ENCODE measurements at places on chromosomes 4 and X.
A peak's percentile ranks its signal among the peaks of the same experiment; 100 is the strongest.

DNA sequence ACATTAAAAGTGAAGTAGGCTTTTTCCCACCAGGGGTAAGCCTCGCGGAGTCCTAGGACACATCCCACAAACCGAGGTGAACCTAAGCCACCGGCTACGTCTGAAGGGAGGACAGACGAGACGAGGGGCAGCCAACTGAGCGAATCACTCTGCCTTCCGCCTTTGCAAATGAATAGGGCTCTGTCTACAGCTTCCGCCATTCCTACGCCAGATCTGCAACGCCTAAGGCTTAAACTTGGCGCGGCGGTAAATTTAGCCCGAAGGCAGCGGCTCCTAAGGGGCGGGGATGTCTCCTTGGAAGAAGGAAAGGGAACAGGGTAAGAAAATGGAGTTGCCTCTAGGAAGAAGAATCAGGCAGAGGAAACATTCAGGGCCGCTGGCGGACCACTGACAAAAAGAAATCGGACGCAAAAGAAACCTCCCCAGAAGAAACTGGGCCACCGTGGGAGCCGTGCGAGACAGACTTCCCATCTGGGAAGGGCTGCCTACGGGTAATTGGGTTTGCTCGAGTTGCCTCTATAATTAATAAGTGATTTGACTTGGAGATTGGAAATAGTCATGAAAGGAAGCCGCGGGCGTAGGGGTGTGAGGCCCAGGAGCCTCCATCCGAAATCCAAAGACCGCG is 90.5 kb downstream of the BCOR start:
- H3K4me3 ChIP-seq = peak overlapping the region; percentile 4
- peaks cover 25% of the 10 kb centered on the region for H3K4me1 ChIP-seq
- H3K36me3 ChIP-seq = no peaks in the 10 kb centered on the region
- H3K27ac ChIP-seq = no peak overlapping the region

- no peaks in the 10 kb centered on the region for H3K4me1 ChIP-seq
- no peaks in the 10 kb centered on the region for H3K27me3 ChIP-seq
- H3K27ac ChIP-seq = no peak overlapping the region
- H3K36me3 ChIP-seq = no peaks in the 10 kb centered on the region
- DNase-seq = no peak
Measured at GRCh38 chr4:26542991-26543390, 40.9 kb upstream of the TBC1D19 start.

DNA sequence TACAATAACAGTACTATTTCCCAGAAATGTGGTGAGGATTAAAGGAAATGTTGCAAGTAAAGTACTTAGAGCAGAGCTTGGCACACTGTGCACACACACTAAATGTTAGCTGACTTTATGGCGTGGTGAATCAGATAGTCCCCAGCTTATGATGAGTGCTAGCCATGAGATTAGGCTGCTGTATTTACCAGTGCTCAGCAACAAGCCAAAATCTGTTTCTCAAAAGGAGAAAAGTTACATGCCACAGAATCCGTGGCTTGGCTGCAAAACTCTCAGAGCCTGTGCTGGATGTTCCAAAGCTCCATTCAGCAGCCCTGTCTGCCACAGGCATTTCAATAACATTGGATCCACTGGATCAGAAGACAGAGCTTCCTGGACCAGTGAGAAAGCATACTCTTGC is 12.8 kb upstream of the STBD1 start:
- no peaks in the 10 kb centered on the region for H3K27me3 ChIP-seq

DNA sequence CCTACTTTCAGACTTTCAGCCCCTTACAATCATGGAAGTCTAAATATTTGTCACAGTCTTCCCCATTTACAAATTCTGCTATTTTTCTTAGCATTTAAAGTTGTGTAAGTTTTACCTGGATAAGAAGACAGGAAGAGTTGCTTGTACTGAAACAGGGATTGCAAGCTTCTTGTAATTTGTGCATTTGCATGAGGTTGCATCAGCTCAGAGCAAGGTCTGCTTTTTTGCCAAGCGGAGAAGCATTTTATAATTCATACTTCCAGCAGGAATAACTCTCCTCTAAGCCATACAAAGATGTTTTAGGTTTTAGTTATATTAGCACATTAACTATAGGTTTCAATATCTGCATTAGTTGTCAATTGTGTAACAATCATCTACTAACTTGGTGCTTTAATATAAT is 922.0 kb upstream of the PABPC4L start:
- DNase-seq = no peak
- no peak overlapping the region for H3K4me3 ChIP-seq
- no peaks in the 10 kb centered on the region for H3K27me3 ChIP-seq
- peak overlapping the region; percentile 22 for H3K27ac ChIP-seq

DNA sequence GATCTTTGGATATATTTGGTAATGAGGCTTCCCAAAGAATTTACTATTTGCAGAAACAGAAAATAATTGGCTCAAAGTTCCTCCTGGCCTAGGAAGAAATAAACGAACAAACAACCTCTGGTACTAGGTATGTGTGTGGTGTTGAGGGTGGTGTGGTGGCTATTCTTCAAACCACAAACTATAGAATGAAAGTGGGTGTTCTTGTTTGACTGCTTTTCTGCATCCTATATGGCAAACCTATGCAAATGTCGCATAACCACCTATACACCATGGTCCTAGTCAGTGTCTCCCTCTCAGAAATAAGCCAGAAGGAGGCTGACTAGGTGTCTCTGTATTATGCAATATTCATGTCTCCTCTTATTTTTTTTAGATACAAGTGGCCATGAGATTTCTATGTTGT is 106.6 kb upstream of the PCDH18 start:
- H3K27ac ChIP-seq = no peak overlapping the region
- no peaks in the 10 kb centered on the region for H3K36me3 ChIP-seq
- no peak for DNase-seq

GRCh38 chr4:125389713-125390112 is 75.0 kb downstream of the FAT4 start:
- no peaks in the 10 kb centered on the region for H3K36me3 ChIP-seq
- H3K4me3 ChIP-seq = no peak overlapping the region
- no peak overlapping the region for H3K27ac ChIP-seq
- no peaks in the 10 kb centered on the region for H3K27me3 ChIP-seq
- DNase-seq = no peak

DNA sequence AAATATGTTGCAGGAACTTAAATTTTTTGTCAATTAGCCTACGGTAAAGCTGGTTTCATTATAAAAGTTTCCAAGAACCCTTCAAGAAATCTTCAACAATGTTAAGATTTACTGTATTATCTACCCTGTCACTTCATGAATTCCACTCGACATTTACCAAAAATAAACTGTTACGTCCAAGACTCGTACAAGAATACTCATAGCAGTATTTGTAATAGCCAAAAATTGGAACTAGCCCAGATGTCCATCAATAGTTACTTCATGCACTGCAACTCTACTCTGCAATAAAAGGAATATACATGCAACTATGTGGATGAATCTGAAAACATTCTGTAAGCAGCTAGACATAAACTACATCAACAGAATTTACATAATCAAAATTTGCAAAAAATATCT is 13.4 kb downstream of the RBMX start:
- no peak overlapping the region for H3K27ac ChIP-seq
- no peaks in the 10 kb centered on the region for H3K27me3 ChIP-seq
- no peak overlapping the region for H3K4me3 ChIP-seq
- no peak for DNase-seq
- peaks cover 4% of the 10 kb centered on the region for H3K4me1 ChIP-seq

- no peak overlapping the region for H3K4me3 ChIP-seq
- peak overlapping the region; percentile 91 for H3K27ac ChIP-seq
- no peak for DNase-seq
- H3K27me3 ChIP-seq = no peaks in the 10 kb centered on the region
- H3K4me1 ChIP-seq = peaks cover 34% of the 10 kb centered on the region
Measured at GRCh38 chrX:55149242-55149641, 60.4 kb downstream of the PAGE2 start.

DNA sequence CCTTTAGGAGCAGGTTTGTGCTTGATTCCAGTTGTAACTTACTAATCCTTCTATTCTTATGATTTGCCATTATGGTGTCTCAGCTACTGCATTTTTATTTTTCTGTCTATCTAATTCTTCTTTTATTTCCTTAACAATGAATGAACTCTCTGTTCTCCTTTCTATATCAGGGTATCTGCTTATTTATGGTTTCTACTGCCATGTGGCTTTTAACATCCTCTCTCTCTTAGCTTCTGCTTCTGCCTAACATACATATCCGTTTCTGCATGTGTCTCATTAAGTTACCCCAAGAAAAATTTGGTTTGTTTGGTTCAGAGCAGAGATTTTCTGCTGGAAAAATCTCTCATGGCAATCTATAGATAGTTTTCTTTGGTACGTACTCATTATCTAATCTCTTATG is 614.4 kb downstream of the RPA4 start:
- DNase-seq = no peak
- peaks cover 4% of the 10 kb centered on the region for H3K36me3 ChIP-seq
- no peak overlapping the region for H3K27ac ChIP-seq
- peaks cover 5% of the 10 kb centered on the region for H3K4me1 ChIP-seq
- no peak overlapping the region for H3K4me3 ChIP-seq

DNA sequence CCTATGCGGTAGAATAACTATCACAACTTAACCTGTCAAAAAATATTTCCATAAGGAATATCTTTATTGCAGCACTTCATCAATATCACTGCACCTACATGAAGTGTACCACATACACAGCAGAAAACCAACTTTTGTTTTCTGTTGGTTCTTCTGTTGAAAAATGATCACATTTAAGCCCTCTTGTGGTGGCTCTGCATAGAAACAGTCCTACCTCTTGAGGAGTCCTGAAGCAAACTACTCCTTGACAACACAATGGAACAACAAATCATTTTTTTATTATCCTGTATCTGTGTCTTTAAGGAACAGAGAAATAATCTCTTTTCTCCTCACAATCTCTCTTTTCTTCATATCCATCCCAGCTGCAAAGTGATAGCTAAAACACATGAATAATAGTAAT is 39.8 kb upstream of the ATOH1 start:
- no peak for DNase-seq
- H3K4me3 ChIP-seq = no peak overlapping the region
- H3K36me3 ChIP-seq = no peaks in the 10 kb centered on the region
- no peak overlapping the region for H3K27ac ChIP-seq

All from progenitor cell of endocrine pancreas (in vitro differentiated cells).